DMS 273 treated with DMSO at 0.1 percent for 48 hours (cell line): ENCODE measurements at places on chromosomes 2 and 18.

DNA sequence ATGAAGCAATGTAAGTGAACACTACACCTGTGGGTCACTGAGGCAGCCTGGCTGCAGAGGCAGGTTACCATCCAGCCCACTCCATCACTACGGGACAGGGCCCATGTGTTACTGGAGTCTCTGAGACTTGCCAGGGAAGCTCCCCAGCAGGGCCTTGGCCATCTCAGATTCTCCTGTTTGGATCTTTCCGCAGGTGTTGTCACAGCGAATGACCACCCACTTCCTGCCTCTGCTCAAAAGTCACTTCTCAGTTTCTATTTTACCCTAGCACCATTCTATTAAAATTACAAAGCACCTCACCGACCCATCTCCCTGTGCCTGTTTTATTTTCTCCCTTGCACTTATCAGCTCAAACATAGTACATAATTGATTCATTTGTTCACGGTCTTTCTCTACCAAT, 34.5 kb upstream of the L3MBTL4 start:
- no peak for DNase-seq

GRCh38 chr2:27854229-27854862, 35.8 kb downstream of the RBKS start:
- DNase-seq: no peak

GRCh38 chr2:43000242-43001054, 208.1 kb upstream of the HAAO start:
- DNase-seq: no peak

DNA sequence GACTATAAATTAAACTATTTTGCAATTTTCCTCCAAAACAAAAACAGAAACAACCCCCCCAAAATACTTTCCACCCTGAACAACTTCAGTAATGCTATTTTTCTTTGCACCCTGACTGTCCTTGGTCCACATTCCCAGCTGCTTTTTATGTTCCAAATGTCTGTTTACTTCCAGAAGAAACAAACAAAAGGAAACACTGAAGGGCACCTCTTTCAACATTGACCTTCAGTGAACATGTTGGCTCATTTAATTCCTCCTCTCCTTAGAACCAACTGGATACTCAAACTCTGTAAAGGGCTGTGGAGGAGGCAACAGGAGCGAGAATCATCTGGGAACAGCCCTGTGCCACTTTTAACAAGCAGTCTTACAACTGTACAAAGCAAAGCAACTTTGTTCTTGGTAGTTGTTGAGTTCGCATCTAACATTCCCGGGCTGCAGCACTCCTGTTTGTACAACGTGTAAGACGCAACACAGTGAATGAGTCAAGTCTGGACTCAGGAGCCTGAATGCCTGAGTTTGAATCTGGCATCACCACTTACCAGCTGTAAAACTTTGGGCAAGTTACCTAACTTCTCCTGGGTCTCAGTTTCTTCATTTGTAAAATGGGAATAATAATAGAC, 111.4 kb upstream of the GATA6 start:
- DNase-seq: no peak

DNA sequence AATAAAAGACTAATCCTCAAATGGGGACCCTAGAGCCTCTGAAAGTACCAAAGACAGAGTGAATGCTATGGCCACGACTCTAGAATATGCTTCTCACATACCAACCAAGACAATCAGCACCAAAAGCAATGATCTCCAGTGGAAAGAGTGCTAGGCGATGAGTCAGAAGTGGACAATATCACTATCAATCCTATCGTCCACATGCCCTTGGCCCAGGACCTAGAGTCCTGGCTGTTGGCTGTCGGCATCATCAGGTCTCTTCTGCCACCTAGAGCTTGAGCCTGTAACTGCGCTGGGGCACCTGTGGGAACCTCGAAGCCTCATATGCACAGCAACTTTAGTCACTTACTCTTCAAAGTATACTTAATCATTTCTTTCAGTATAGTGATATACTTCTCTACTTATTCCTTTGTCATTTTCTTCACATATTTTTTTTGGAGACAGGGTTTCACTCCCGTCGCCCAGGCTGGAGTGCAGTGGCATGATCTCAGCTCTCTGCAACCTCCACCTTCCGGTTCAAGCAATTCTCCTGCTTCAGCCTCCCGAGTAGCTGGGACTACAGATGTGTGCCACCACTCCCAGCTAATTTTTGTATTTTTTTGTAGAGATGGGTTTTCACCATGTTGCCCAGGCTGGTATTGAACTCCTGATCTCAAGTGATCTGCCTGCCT, 29.7 kb downstream of the NOL10 start:
- no peak for DNase-seq
